ENCODE measurements at places on chromosomes 5 and 9.

- no peak for DNase-seq
Measured at GRCh38 chr9:129284607-129285291, 106.7 kb upstream of the IER5L start.

GRCh38 chr9:76424491-76424890 lies 30.3 kb upstream of the RFK start:
- no peak for DNase-seq

DNA sequence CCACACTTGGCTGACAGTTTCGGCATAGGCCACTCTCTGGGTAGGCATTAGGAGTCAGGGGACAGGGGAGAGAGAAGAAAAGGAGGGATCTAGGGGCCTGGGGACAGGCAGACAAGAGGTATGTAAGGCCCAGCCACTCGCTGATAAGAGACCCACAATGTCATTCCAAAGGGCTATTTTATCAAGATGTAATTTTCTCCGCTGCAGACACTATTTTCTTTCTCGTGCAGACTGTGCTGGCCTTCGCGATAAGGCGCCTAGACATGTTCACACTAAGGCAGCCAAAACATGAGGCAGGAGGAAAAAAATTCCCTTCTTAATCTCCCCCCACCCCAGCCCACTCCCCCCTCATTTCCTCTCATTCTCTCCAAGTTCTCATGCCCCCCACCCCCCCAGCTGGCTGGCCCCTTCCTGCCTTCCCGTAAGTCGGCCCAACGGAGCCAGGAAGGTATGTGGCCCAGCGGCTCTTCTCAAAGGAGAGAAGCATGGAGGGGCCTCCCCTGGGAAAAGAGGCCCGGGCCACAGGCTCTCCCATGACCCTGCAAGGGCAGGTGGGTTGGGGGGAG lies 44.9 kb upstream of the SYNPO start:
- no peak for DNase-seq

- DNase-seq: no peak
Measured at GRCh38 chr5:80793354-80793753, 138.6 kb upstream of the DHFR start.

DNA sequence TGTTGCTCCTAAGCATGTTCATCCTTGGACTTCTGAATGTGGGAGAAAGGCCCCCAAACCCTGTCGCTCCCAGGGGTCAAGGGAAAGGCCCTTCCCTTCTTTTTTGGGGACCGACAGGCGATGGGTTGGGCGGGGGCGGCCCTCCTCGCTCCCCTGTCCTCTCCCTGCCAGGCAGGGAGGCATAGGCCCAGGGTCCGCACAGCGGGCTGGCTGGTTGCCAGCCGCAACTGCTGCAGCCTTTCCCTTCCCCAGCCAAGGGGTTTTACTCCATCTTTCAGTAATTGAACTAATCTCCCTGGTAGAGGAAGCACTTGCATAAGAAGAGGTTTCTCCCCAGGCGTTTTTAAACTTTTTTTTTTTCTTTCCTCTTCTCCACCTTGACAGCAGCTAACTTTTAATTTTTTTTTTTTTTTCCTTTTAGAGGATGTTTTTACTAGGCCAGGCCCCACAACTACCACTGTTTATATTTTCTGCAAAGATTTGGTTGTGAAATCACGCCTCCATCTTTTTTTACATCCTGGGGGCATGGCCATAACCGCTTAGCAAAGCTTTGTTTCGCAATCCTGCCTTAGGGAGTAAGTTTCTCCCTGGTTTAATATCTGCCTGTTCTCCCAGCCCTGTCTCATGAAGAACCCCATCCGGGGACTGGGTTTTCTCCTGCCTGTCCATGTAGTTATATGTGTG lies 216.9 kb upstream of the ZNF608 start:
- no peak for DNase-seq

DNA sequence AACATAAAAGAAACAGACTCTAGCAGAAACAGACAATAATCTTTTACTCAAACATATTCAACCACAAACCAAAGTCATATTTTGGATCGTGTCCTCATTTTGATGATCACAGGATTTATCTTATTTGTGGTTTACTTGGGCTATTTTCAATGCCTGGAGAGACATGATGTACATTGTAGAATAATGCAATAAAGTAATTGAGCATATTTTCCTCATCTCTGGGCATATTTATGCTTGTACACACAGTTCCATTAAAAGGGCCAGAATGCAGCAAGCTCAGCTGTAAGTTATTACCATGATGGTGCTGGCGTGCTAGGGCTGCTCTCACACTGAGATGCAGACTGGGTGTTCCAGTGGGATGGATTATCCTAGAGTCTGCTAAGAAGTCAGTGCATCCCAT lies 456.7 kb downstream of the TLE4 start:
- no peak for DNase-seq

- DNase-seq: no peak
Measured at GRCh38 chr5:140013536-140013935, 29.6 kb downstream of the NRG2 start.

- no peak for DNase-seq
Measured at GRCh38 chr9:127869310-127870152, 7.9 kb downstream of the AK1 start.

- no peak for DNase-seq
Measured at GRCh38 chr9:1049641-1050040, 516 bp upstream of the DMRT2 start.

- no peak for DNase-seq
Measured at GRCh38 chr9:137109250-137110146, 5.0 kb downstream of the DPP7 start.

DNA sequence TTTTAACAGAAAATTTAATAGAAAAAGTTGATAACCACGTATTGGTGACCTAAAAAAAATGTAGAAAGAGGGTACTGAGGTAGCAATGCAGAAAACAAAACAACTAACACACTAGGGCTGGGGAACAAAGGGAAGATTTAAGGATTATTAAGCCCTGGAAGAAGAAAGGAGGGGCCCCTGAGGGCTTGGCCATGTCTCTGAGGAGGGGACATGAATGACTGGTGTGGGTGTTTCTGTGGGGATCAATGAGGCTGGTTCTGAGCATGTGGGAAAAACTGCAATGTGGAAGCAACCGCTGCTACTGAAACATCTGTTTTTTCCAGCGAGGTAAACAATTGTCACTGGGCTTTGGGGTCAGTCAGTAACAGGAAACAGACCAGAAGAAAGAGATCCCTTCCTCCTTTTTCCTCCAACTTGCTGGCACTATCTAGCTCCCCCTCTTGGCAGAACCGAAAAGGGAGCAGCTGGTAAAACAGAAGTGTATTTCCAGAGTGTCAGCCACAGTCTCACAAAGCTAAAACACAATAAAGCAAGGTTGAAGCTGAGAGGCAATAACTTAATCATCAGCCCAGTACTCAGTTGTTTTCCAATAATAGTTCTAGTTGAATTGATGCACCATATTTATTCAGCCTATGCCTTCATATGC lies 48.3 kb downstream of the ATPSCKMT start:
- DNase-seq: no peak

GRCh38 chr5:78837836-78838235 lies 147.3 kb downstream of the ARSB start:
- DNase-seq: no peak

- no peak for DNase-seq
Measured at GRCh38 chr5:88364991-88365390, 96.3 kb upstream of the TMEM161B start.

GRCh38 chr5:42555797-42556196 lies 132.6 kb downstream of the GHR start:
- DNase-seq: no peak

GRCh38 chr5:39216631-39217030 lies 2.7 kb downstream of the FYB1 start:
- DNase-seq: no peak

DNA sequence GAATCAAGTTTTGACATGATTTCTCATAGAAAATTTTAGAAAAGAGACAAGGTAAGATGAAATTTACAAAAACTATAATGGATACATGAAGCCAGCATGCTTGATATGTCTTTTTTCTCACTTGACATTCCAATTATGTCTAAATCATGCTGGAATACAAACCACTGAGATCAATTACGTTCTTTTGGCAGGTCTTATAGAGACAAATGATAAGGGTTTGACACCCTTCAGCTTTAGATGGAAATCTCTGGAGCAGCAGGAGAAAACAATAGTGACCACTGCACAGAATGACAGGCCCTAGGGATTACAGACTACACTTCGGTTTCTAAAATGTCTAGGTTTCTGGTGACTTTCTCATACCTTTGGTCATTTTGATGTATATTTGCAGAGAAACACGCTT lies 342.9 kb downstream of the TRPM3 start:
- no peak for DNase-seq

DNA sequence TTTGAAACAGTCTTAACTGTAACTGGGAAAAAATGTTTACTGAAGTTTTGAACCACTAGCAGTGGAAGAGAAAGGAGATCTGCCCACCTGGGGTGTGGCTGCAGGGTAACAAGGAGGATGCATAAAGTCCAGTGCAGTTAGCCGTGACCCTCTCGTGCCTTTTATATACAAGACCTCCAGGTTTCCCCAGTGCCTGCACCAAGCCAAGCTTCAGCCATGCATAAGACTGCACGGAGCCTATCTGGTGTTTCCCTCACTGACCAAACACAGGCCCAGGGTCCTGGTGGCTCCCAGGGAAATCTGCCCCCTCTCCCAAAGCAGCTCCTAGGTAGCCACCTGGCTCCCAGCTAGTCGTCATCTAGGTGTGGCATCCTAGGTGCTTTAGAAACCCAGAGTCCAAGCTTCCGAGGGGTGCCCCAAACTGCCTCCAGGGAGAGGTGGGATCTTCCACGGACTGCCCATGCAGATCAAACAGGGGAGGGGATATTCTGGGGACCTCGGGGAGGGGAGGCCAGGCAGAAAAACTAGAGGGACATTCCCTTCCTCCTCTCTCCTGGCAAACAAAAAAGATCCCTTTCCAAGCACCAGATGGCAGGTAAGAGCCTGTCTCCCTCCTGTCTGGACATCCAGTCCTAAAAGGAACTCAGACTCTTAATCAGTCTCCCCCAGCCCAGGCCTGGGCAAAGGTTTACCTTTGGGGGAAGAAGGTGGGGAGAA lies 2.7 kb downstream of the SHB start:
- no peak for DNase-seq

Measured in NCI-H2081 treated with DMSO at 0.1 percent for 48 hours (cell line).